ENCODE measurements at places on chromosomes 7 and 10.

DNA sequence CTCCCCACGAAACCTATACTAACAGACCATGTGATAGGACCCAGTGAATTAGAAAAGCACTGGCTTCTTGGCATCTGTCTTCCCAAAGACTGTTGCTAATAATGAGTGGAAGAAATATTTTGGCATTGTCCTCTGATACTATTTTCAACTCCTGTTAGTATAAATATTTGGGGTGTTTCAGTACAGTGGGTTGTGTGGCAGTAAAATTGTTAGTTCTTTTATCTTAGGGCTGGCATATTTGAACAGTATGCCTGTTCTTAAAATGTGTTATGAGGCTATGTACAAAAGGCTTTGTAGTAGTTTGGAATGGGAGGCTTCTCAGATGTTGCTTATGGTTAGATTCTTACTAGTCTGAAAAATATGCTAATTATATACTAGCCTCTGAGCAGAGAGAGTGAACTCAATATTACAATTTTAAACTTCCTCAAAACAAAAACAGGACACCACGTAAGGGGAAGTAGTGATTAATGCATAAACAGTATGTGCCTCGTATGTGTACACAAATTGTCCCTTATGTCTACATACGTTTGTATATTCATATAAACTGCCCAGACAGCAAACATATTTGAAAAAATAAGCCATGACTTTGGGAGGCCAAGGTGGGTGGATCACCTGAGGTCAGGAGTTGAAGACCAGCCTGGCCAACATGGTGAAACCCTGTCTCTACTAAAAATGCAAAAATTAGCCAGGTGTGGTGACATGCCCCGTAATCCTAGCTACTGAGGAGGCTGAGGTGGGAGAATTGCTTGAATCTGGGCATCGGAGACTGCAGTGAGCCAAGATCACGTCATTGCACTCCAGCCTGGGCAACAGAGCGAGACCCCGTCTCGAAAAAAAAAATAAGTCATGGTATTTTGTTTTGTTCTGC is 115.4 kb downstream of the ARID5B start:
- DNase-seq: no peak

DNA sequence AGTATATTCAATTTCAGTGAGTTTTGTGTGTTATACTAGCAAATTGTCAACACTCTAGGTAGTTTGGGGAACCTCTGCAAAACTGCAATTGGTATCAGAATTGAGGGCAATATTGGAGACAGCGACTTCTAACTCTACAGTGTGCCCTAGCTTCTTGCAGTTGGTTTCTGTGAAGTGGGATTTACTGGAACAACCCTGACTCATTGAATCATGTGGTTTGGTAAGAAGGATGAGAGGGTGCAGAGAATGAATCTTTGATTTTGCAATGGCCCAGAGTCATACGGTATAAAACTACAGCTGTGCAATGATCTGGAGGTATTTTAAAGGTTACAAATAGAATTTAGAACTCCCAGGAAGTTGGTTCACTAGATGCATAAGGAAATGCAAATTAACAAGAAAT is 129.1 kb upstream of the PPP1R3A start:
- DNase-seq: no peak

DNA sequence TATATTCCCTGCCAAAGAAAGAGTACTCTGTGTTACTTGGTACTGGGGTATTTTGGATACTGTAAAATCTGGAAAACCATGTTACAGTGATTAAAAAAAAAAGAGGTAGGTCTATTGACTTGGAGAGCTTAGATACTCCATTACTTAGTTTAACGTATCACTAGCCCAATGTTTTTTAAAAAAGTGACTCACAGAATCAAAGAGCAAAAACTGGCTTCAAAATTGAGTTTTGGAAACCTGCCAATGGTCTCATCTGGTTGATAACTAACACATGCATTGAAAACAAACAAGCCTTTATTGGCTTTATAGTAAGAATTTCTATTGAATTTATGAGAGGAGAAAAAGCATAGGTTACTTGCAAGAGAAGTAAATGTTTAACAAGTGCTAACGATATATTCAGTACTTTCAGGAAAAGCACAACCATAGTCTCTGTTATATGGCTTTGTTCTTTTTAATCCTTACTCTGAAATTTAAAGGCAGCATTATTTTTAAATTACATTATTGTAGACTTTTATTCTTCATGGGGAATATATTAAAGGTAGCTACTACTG is 563.3 kb upstream of the SORCS1 start:
- DNase-seq: no peak

DNA sequence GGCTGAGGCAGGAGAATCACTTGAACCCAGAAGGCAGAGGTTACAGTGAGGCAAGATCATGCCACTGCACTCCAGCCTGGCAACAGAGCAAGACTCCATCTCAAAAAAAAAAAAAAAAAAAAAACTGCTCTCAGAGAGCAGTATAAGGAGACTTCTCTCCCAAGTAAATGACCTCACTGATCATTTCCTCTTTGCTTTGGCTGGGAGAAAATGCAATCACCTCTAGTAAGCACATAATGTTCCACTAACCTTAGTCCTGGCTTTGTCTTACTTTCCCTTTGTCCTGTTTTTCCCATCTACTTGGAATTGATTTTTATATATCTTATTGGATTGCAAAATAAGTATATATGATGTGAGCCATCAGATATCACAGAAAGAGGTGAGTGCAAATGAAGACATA is 2.5 kb downstream of the SLC25A13 start:
- no peak for DNase-seq
